CMK (cell line): ENCODE measurements at places on chromosomes 16 and 17.

DNA sequence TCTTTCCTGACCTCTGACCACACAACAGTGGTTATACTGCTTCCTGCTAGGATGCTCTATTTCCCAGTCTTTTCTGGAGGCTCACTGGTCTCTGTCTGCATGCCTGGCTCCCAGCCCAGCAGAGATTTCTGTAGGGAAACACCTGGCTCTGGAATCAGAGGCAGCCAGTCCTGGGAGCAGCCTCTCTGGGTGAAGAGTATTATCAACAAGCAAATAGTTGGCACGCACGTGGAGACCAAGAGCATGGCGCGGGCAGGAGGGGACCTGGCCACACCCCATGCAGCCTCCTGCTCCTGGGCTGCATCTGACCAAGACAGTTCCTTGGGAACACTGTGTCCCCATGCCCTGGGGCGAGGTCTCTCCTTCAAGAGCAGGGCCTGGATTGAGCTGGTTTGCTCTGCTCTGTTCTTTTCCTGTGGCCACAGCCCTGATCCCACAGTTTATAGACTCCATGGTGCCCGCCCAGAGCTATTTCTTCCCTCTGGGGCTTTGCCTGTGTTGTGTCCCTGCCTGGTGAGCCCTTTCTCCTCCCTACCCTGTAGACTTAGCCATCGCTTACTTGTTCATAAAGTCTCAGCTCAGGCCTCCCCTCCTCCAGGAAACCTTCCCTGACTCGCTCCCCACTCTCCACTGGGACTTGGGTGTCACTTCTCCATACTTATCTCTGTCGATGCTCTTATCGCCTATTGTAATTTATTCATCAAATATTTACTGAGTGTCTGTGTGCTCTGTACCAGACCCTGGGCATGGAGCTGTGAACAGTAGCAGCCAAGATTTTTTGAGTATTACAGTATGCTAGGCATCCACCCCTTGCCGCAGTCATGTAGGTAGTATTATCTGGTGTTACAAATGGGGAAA is 60.6 kb downstream of the SCNN1B start:
- DNase-seq: no peak

- no peak for DNase-seq
Observed at GRCh38 chr17:78903101-78903779, at the start of gene CEP295NL. CEP295NL (minus strand) TSS chr17:78903201; CDS start chr17:78901828, 1,373 bp downstream.

GRCh38 chr16:28555561-28555960 is 1.8 kb downstream of the SGF29 start:
- no peak for DNase-seq

DNA sequence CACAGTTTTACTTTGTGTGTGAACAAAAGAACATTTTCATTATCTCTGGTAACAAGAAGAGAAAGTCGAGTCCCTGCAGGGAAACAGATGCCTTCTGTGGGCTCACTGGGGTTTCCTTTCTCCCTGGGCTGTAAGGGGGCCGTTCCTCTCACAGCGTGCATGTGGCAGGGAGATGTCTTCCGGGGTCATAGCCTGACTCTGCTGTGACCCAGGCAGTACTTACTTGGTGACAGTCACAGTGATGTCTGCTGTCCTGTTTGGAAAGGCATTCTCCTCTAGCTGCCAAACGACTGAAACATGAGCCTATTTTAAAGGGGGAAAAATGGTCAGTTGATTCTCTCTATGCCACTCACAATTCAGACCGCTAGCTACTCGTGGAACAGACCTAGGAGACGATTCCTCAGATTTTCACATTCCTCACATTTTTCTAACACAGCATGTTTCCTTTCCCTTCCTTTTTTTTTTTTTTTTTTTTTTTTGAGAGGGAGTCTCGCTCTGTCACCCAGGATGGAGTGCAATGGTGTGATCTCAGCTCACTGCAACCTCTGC is 7.3 kb downstream of the HASPIN start:
- no peak for DNase-seq
